Muscle of leg (tissue), 16 donors: ENCODE measurements at places on chromosomes 1 and 21. TPM values are rescaled to one million over a fixed set of nuclear protein-coding genes. Genes with fewer than 3 reads are reported as not detected.

DNA sequence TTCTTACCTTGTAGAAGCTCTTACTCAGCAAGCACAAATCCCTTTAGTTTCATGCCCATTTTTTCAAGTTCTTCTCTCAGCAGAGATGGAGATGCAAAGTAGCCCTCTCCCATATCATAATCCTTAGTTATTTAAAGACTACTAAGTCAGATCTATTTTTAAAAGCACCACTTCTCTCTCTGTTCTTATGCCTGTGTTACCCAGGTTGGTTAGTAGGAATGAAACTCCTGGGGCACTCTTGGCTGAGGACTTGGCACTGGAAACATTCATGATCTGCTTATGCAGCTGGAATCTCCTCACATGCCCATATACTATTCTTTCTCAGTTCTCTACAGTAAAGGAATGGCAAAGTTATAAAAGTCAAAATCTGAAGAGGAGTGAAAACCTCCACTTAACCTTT lies 51.9 kb upstream of the PPP2R5A start:
- DNase-seq: no peak

The TINAGL1 gene
- 31.8 TPM for total RNA-seq

The BTBD19 gene
- 2.9 TPM for total RNA-seq

DNA sequence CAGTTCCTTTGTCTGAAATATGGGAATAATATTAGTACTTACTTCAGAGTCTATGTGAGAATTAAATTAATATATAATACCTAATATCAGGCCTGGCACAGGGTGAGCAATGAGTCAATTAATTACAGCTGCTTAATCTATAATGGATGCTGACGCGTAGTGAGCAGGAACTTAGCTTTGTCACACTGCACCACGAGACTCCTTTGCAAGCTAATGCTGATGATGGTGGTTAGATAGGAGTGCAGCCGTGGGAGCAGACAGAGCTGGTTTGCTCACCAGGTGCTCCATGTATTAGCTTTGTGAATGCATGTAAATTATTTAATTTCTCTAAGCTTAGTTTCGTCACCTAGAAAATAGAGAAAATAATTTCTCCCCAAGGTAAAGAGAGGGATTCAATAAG lies 35.1 kb downstream of the KCNJ15 start:
- no peak for DNase-seq

GRCh38 chr1:158864595-158864994 lies 33.4 kb downstream of the MNDA start:
- DNase-seq: no peak

The CBR3 gene
- total RNA-seq: 4.0 TPM

DNA sequence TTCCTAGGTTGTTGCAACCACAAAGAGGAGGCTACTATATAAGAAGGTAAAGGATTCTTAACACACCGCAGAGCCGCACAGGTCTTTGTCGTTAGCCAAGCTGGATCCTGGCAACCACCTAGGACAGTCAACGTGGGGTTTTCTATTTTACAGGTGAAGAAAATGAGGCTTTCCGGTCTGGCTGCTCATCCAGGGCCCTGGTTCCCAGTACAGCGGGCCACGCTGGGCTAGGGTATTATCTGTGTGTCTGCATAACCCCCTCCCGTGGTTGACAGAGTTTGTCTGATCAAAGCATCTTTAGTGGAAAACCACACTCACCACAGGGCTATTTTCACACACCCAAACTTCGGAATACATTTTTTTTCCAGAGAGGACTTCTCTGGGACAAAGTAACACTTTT lies 39.0 kb upstream of the PDE9A start:
- DNase-seq: no peak

- no peak for DNase-seq
Measured at GRCh38 chr1:172820475-172821158, 161.7 kb downstream of the FASLG start.

DNA sequence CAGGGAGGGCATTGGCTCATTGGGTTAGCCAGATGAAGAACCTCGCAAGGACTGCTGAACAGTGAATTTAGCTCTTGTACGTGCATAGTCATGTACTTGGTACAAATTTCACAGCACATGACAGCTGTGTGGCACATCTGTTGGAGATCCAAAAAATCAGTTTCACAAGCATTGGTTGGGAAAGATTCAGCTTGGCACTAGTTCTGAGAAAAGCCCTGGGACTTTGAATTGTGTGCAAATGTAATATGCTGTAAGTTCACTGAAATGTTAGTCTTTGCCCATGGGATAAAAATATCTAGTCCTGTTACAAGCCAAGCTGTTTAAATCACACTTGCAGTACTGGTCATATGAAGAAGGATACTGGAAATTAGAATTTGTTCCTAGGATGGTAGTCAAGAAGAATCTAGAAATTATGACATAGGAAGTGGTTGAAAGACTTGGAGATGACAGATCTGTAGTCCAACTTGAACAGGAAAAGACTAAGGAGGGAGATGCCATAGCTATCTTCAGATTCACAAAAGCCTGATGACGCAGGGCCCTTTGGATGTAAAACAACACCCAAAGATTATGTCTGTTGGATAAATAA lies 19.2 kb downstream of the LAMC2 start:
- peak; percentile 93 for DNase-seq

The BRDT gene
- not detected for total RNA-seq

DNA sequence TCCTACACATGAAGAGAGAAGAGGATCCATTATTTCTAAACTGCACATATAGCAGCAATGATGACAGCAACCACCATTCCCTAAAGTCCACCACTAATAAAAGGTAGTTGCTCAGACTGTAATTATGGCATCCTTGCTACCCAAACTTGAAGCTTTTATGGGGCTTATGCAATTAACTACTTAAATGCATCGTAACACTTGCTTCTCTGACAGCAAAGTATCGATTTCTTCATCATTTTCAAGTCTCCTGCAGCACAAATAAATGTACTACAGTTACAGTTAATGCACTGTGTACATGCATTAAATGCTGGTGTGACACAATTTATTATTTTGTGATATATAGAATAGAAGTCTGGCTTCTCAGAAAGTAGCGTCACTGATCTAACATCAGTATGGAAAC lies 241.7 kb downstream of the USH2A start:
- DNase-seq: no peak

GRCh38 chr1:218401998-218402785 lies 57.1 kb downstream of the TGFB2 start:
- DNase-seq: peak; percentile 81

DNA sequence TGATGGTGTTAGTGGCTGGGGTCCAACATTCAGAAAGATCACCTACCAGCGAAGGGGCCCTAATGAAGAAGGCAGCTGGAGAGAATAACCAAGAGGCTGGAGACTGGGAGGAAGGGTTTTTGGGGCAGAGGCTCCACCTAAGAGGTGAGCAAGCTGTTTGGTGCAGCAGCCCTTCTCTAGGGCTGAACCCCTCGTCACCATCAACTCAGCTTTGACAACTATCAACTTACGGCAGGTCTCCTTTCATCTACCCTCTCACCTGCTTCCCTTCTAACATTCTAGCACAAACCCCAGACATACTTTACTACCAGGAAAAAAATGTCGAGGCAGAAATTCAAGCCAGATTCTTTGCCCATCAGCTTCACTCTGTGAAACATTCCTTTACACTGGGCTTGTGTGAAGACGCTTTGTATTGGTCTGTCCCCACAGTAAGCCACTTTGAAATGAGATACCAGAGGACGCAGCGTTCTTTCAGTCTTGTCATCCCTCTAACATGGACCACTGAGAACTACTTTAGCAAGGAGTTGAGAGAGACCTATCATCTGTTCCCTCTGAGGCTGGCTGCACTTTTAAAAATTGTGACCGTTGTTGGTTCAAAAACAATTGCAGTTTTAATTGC lies 84.6 kb downstream of the RAVER2 start:
- DNase-seq: no peak

DNA sequence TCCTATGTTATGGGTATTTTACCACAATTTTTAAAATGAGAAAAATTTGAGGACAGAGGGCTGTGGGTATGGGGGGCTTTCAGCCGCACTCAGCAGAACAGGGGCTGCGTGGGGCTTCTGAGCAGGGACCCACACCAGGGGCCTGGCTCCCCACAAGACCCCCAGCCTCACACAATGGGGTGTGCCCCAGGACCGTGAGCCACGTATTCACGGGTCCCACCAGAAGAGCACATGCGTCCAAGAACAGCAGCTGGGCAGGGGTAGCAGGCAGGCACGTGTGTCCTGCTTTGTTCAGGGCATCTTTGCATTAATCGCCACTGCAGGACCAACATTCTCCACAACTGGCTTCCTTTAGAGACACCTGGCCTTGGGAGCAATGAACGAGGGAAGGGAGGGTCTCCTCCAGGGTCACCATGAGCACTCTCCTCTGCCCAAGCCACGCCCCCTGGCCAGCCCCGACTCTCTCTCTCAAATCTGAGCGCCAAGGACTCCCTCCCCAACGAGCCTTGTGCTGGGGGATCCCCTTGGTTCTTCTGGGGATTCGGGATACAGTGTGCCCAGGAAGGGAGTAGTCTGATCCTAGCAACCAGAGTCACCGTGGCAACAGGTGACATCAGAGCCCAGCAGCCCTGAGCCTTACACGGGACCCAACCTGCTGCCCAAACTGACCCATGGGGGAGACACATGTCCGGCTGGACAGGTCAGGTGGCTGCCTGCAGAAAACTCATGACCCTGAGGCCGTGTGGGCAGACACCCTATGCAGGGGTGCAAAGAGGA lies 7.4 kb upstream of the ARF1 start:
- no peak for DNase-seq

DNA sequence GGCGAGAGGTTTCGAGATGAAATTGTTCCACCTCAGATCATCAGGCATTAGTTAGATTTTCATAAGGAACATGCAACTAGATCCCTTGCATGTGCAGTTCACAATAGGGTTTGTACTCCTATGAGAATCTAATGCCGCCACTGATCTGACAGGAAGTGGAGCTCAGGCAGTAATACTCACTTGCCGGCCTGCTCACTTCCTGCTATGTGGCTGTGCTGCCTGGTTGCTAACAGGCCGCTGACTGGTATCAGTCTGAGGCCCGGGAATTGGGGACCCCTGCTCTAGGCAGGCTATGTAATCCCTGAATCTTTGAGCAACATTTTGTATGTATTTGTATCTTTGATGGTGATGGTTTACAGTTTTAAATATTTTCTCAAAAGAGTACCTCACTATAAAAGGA lies 32.5 kb downstream of the XKR8 start:
- no peak for DNase-seq
